ENCODE measurements at places on chromosomes 5 and 9. TPM values are rescaled to one million over a fixed set of nuclear protein-coding genes. Genes with fewer than 3 reads are reported as not detected.

- no peak for DNase-seq
Measured at GRCh38 chr5:134439210-134439654, 27.6 kb upstream of the CDKN2AIPNL start.

DMRT2 gene
- polyA plus RNA-seq: 3.6 TPM

TAF11L5 gene
- polyA plus RNA-seq: not detected

GRCh38 chr9:135790850-135791249 is 88.9 kb downstream of the KCNT1 start:
- no peak for DNase-seq

- no peak for DNase-seq
Measured at GRCh38 chr9:8649160-8649559, 849.6 kb upstream of the DMAC1 start.

DNA sequence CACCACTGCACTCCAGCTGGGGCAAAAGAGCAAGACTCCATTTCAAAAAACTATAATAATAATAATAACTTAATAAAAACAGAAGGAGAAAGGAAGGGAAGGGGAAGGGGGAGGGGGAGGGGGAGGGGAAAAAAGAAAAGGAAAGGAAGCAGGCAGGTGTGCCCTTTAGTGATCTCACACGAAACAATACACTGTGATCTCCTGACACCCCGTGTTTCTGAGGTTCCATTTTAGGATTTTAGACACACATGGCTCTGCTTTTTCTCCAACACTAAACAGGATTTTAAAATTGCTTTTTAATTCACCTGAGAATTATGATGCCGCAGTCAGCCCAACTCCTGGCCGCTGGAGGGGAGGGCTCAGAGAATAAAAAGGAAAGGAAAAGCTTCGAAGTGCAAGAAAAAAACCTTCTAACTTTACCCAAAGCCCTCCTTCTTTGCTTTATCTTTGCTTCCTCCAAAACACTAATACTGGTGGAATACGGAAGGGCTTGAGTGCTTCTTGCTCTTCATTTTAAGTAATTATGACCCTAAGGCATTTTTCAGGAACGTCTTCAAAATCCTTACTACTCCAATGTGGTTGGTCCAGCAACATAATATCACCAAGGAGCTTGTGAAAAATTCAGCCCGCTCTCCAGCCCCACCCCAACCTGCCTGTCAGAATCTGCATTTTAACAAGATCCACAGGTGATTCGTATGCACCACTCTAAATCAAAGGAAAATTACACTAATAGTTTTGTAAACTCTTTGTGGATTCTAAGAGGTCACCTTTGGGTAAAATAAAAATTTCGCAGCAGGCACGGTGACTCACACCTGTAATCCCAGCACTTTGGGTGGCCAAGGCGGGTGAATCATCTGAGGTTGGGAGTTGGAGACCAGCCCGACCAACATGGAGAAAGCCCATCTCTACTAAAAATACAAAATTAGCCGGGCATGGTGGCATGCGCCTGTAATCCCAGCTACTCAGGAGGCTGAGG is 66.0 kb downstream of the MYO10 start:
- no peak for DNase-seq
